Activated naive CD4-positive, alpha-beta T cell treated with Interleukin-2 at 50 U/mL for 16 hours (primary cell): ENCODE measurements at places on chromosomes 4 and X.
A peak's percentile ranks its signal among the peaks of the same experiment; 100 is the strongest.

DNA sequence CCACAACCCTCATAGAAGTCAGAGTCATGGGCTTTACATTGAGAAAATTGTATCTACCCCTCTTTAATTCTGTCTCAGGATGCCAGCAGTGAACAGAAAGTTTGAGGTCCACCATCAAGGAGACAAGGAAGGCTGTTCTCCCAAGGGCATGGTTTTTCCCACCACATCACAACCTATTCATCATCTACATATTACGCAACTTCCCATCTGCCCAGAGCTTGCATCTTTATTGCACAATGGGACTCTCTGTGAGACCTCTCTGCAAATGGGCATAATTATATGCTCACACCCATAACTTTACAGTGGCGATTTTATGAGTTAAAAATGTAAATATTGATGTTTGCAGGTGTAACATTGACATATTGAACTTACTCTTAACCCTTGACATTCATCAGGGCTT is 38.9 kb downstream of the PAGE2 start:
- no peak for DNase-seq

- no peak for DNase-seq
Observed at GRCh38 chrX:46278572-46278971, 266.6 kb downstream of the ZNF674 start.

GRCh38 chr4:8688041-8688907 is 95.7 kb downstream of the CPZ start:
- DNase-seq, result no peak

GRCh38 chr4:123255971-123256370 is 140.6 kb upstream of the SPRY1 start:
- DNase-seq, result no peak

GRCh38 chr4:139278912-139279759 is 889 bp downstream of the MGARP start:
- peak; percentile 5 for DNase-seq

DNA sequence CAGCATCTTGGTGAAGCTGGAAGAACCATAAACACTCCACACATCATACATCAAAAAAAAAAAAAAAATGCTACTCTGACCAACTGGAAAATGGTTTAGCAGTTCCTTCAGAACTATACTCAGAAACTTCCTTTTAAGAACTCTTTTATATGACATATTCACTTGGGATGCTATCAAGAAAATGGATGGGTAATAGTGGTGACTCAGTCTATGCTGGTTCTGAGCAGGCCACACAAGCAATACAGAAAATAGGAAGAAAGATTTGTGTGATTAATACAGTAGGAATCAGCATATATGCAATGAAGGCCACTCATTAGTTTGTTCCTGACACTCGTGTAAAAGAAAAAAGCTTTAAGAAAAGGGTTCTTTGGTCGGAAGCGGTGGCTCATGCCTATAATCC is 123.5 kb upstream of the FAT4 start:
- no peak for DNase-seq

DNA sequence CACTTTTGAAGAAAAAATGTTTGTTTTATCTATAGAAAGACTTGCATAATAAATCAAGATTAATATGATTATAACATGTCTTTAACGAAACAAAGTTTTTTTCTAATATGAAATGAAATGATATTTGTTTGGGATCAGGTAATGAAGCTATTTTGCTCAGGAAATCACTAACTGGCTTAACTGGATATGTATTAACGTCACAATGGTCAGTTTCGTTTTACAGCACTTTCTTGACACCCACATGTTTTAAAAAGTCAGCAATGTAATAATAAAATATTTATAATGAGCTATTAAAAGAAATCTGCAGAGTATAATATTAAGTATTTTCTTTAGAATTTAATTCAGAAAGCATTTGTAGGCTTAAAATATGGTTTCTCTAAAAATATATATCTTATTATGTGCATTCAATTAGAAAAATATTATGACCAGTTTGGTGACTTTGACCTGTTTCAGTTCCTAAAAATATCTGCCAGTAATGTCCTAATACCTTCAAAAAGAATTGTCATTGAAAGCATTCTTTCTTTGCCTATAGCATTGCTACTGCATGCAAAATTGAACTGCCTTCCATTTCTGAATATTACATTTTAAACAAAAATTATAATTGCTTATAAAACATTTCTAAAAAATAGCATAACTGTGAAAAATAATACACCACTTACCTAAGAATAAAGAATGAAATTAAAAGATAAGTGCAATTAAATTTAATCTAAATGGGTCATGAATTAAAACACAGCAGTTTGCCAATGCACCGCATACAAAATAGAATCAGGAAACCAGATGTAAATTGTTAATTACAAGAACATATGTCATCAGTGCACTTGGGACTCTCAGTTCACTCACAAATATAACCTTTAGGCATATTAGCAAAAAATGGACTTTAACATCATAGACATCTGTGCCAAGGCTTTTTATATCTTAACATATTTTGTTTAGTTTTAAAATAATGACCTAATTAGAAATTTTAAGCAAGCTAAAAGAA is 31.6 kb downstream of the TIGD2 start:
- DNase-seq, result no peak

GRCh38 chr4:86032476-86033022 is 327.3 kb downstream of the MAPK10 start:
- DNase-seq, result no peak

- no peak for DNase-seq
Observed at GRCh38 chr4:108834835-108835384, 72.1 kb upstream of the ETNPPL start.

- no peak for DNase-seq
Observed at GRCh38 chr4:173420324-173420752, 21.4 kb upstream of the SCRG1 start.

DNA sequence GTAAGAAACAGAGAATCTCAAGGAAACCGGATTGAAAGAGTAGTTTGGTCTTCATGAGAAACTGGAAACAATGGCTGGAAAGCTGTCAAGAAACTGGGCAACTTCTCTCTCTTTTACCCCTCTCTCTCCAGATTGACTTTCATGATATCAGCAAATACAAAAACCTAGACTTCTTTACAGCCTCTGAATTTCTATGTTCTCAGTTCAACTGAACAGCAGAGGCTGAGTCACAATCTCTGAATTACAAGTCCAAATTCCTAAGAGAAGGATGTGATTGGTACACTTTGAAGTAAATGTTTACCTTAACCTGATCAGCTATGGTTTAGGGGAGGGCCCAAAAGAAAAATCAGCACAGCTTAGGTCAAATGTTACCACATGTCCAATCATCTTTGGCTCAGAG is 974.9 kb downstream of the RPA4 start:
- no peak for DNase-seq

- DNase-seq, result no peak
Observed at GRCh38 chr4:185179488-185179887, 24.3 kb downstream of the CFAP97 start.

GRCh38 chr4:17511051-17511450 is 839 bp downstream of the QDPR start:
- DNase-seq, result no peak

- no peak for DNase-seq
Observed at GRCh38 chrX:71106427-71106826, at the start of gene CXorf65. Gene CXorf65 (minus strand): TSS chrX:71106740. CDS start chrX:71106556, 184 bp downstream.

GRCh38 chr4:57875829-57876392 is 765.7 kb upstream of the IGFBP7 start:
- DNase-seq, result no peak

GRCh38 chr4:146033149-146033548 is 94.5 kb upstream of the ZNF827 start:
- DNase-seq, result no peak

DNA sequence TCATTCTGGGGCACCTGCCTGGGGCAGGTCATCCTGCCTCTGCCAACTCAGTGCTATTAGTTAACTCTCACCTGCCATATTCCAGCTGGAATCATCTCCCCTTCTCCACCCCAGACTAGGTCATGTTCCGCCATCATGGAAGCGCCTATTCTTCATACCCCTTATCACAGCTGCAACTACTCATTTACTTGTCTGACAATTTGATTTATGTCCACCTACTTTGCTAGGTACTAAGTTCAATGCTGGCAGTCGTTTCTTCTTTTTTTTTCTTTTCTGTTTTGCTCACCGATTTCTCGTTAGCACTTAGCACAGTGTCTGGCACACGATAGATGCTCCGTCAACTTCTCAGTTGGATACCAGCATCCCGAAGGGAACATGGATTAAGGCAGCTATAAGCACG is 1.1 kb upstream of the FMR1 start:
- DNase-seq, result no peak

DNA sequence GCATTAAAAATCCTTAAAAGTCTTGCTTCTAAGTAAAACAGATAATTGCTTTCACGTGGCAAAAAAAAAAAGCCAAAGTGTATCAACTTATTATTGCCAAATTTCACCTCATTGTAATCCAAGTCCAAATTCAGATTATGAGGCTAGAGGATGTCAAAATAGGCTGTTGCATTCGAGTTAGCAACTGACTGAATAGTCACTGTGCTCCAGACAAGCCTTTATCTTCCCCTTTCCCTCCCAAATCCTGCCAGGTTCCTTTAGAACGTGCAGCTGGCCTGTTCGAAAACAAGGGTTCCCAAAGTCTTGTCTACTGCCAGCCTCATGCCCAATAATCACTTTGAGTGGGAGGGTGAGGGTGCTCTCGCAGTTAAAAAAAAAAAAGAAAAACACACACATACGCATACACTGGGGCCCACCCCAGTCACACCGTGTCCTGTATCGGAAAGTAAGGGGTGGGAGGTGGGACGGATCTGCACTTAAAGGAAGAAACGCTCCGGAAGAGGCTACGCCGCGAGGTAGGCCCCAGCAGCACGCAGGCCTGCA is 603 bp downstream of the MAD2L1 start:
- no peak for DNase-seq

- DNase-seq, result no peak
Observed at GRCh38 chrX:154595559-154596249, 10.8 kb downstream of the CTAG1A start.

- DNase-seq, result no peak
Observed at GRCh38 chr4:165476214-165477098, 97.6 kb downstream of the CPE start.

GRCh38 chrX:63657821-63658220 is 127.2 kb downstream of the ARHGEF9 start:
- DNase-seq, result no peak

GRCh38 chr4:83631066-83631465 is 95.2 kb downstream of the GPAT3 start:
- DNase-seq, result no peak

GRCh38 chr4:78056265-78057129 is 626 bp upstream of the FRAS1 start:
- peak; percentile 14 for DNase-seq
